ENCODE measurements at places on chromosomes 3 and 15.

- no peak for DNase-seq
Measured at GRCh38 chr3:96959901-96960641, 145.7 kb downstream of the EPHA6 start.

DNA sequence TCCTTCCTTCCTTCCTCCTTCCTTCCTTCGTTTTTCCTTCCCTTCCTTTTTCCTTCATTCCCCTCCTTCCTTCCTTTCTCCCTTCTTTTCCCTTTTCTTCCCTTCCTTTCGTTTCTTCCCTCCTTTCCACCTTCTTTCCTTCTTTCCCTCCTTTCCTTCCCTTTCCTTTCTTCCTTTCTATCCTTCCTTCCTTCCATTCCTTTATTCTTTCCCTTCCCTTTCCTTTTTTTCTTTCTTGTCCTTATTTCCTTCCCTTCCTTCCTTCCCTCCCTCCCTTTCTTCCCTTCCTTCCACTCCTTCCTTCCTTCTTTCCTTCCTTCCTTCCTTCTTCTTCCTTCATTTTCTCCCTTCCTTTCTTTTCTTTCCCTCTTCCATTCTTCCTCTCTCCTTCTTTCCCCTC, 394.6 kb downstream of the GABRB3 start:
- DNase-seq: no peak

- DNase-seq: no peak
Measured at GRCh38 chr15:88810446-88810845, 7.2 kb downstream of the ACAN start.

DNA sequence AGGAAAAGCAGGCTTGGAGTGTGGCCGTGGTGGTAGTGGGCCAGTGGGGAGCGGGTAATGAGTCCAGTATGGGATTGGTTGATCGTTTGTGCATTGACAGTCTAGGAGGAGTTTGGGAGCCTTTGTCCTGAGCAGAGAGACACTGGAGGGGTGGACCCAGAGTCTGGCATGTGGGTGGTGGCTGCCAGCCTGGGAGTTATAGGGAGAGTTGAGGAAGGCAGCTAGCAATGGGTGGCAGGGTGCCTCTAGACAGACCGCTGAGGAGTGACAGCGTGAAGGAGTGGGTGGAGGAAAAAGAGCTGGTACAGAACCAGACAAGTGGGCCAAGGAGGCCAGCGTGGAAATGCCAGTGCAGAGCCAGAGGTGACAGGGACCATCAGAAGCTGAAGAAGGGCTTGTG, 1.9 kb upstream of the CCK start:
- no peak for DNase-seq

DNA sequence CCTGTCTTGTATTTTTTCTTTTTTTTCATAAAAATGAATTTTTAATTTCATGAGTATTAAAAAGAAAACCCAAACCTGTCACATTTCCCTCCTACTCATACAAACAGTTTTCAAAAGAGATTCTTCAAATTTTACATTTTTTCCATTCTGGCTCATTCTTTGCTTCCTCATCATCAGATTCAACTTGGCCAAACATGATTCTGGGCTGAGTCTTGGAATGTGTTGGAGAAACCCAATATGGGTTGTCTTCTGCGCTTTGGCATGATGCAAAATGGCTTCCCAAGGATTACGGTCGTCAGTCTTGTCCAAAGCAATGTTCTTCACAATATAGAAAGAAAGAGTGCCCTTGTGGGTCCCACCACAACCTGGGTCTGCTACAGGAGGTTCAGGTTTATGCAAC, 12.4 kb upstream of the TM4SF4 start:
- no peak for DNase-seq

- no peak for DNase-seq
Measured at GRCh38 chr3:57848177-57848738, 92.1 kb downstream of the SLMAP start.

DNA sequence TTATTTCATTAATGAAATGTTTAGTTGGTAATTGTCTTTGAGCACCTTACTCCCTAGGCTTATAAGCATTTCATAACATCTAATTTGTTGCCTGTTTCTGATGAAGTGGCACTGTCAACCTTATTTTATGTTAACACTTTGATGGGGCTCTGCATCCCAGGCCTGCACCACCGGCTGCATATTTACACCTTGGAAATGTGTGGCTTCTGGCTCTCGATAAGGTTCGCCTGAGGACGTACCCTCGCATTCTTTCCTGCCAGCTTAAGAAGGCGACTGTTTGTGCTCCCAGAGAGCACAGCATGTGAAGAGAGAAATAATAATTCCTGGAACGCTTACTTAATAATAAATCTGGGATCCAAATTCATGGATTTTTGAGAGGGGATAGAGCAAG, 763.3 kb upstream of the CFAP20DC start:
- peak; percentile 75 for DNase-seq

DNA sequence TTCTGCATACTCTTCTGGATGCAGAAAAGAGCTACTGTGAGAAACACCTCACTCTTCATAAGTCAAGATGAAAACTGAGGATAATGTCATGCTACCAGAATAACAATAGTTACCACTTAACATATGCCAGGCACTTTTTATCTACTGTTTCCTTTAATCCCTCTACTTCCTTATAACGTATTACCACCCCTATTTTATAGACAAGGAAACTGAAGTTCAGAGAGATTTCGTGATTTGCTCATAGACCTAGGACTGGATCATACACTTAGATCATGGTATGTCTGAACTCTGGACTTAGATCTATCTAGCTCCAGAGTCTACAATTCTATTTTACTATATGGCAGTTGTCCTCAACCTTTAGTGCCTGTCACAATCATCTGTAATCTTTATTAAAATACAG, 155.7 kb upstream of the TSPAN3 start:
- no peak for DNase-seq

DNA sequence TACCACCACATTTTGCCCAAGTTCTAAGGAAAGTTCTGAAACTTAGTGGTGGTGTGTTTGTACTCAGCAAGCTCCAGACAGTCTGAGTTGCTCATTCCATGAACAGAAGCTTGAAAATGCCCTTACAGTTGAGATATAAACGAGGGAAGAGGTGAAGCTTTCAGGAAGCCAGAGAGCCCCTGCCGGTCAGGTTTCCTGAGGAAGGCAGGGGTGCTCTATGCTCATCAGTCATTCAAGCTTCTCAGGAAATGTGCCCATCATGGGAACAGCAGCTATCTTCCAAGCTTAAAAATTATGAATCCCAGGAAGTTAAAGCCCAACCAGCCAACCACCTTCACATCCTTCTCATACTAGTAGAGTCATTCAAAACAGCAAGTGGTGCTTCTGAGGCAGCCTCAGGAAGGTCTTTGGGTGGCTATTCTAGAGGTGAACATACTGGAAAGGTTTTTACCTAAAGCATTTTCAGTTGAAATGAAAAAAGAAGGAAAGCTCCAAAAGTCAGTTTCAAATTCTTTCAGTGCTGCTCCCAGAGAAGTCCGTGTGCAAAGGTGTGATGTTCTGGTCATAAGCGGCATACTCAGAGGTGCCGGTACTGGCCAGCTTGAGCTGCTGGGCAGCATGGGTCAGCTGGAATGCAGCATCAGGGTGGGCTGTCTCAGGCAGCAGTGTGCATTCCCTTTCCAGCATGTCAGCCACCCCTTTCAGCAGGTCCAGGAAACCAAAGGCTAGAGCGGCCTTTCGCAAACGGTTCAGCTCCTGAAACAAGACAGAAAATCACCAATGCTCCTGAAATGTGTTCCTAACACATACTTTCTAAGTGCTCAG, 31.8 kb downstream of the INTS14 start:
- peak; percentile 22 for DNase-seq

DNA sequence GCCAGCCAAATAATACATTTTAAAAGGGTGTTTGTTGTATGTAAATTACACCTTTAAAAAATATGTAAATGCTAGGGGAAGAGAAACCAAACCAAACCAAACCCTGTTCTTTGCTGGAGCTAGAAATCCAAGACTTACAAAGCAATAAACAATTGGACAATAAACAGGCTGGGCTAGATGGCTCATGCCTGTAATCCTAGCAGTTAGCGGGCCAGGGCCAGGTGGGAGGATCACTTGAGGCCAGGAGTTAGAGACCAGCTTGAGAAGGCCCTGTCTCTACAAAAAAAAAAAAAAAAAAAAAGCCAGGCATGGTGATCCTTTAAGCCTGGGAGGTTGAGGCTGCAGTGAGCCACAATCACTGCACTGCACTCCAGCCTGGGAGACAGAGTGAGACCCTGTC, 12.5 kb downstream of the STOML1 start:
- DNase-seq: no peak

DNA sequence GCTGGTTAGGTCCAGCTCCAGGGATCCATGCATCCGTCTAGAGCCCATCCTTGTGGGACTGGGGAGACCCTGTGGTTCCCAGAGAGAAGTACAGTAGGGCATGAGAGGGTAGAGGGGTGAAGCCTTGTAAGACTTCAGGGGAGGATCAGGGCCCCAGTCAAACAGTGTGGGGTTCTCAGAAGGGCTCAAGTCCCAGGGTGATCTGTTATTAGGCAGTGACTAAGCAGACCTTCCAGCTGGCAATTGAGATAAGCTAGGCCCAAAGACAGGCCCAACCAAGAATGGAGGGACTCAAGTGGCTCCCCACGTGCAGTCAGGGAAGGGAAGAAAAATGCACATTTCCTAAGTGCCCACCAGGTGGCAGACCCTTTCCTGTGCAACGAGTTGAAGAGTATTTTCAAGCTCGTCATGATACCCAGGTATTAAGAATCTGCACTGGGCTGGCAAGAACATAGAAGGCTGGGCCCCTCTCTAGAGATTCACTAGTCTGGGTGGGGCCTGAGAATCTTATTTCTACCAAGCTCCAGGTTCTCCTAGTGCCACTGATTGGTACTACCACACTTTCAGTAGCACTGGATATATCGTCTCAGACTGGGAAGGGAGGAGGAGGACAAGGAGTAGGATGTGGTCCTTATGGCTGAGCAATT, 240.8 kb downstream of the NR1D2 start:
- DNase-seq: peak; percentile 76

GRCh38 chr3:28947751-28948150, 333.1 kb upstream of the RBMS3 start:
- no peak for DNase-seq

- DNase-seq: no peak
Measured at GRCh38 chr3:13553686-13554085, 4.8 kb downstream of the FBLN2 start.

GRCh38 chr15:50909010-50909317, 481 bp downstream of the AP4E1 start:
- no peak for DNase-seq

GRCh38 chr3:171811295-171811912, 1.1 kb upstream of the PLD1 start:
- peak; percentile 74 for DNase-seq

DNA sequence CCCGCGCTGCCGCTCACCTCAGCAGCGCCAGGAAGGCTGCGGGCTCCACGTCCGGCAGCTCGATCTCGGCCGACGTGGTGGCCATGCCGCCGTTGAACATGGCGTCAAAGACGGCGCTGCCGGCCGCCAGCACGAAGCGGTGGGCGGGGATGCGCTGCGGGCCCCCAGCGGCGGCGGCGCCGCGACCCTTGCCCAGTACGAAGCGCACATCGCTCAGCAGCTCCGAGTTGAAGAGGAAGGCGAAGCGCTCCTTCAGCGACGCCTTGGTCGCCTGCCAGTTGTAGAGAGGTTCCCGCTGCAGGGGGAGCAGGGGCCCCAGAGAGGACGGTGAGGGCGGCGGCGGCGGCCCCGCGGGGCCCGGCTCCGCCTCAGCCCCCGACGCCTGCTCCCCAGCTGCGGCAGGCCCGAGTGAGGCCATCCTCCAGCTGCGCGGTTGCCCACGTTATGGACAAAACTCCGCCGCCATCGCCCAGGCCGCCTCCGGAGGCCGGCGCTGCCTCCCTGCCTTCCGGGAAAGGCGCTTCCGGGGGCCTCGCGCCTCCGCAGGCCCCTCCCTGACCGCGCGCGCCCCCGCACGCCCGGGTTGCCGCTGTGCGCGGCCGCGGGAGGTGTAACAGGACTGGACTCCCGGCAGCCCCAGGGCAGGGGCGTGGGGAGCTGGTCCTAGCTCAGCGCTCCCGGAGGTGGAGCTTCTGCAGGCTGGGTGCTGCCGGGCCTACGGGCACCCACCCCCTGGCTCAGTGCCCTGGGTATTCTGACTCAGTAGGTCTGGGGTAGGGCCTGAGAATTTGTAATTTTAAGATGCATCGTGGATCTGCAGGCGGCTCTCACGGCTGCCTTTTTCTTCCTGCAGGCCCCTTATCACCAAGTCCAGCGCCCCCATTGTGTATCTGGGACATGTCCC, at the start of gene BTBD1:
Gene BTBD1, minus strand, starts transcription at position 519 of the 904 bp plus-strand sequence. Its CDS starts 101 bp downstream, at position 418.
- DNase-seq: peak; percentile 98

DNA sequence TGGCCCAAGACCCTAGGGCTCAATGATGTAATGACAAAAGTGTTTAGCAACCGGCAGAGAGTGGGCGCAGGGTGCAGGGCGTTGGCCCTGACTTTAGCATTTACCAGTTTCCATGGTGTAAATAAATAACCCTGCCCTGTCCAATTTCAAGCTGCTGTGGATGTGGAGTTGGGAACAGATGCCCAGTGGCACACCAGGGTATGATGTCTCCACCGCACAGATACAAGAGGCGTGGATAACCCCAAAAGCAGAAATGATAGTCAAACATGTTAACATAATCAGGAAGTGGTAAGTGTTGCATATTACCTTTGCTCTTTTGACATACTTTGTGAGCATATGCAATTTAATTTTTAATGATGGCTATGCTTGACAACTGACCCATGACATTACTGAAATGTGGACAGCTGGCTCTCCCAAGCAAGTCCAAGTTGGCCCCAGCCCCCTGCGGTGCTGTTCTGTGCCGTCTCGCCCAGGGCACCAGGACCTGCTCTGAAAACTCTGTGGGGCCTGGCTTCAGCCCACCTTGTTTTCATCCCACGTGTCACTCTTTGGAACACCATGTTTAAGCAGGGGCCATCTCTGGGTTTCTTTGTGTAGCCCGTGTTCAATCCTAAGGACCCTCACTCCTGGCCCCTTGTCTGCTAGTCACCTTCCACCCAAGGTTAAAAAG, 10.8 kb upstream of the ANPEP start:
- DNase-seq: no peak

DNA sequence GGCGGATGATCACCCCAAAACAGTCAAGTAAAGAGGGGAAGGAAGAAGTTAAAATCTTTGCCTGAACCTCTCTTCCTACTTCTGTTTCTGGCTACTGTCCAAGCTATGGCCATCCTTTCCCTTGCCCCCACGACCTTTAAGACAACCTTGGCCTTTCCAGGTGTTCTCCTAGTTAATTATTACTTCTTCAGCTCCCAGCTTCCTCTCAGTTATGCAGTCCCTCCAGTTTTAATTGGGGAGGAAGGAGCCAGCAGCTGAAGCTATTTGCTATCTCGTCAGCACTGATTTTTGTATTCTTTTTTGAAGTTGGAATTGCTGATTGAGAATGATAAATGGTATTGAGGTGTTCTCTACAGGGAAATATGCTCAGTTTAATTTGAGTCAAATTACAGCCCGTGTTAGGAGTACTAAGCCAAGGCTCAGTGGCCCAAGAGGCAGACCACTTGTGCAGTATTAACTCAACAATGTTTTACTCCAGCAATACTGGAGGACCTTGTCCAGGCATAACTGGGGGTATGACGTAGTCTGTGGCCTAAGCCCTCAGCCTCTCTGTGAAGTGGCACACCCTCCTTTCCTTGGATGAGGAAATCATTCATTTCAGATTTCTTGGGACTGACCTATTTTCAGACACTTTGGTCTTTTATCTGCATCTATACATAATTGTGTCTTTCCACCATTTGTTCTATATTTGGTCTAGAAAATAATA, 336.9 kb downstream of the SLC9A9 start:
- DNase-seq: no peak

- peak; percentile 53 for DNase-seq
Measured at GRCh38 chr15:52246686-52247431, 48.7 kb downstream of the MYO5C start.
